ENCODE measurements at places on chromosomes 16 and 17. TPM values are rescaled to one million over a fixed set of nuclear protein-coding genes. Genes with fewer than 3 reads are reported as not detected.

The KREMEN2 gene
- 1.6 TPM for total RNA-seq

The TBX4 gene
- 8.4 TPM for total RNA-seq

The TBC1D3I gene
- under 0.01 TPM for total RNA-seq

The PRR11 gene
- 1.6 TPM for total RNA-seq

The TBX2 gene
- total RNA-seq: 5.2 TPM

The CDH8 gene
- 1.0 TPM for total RNA-seq

The CSH2 gene
- total RNA-seq: not detected

The MILR1 gene
- 10.4 TPM for total RNA-seq

The ANKRD40CL gene
- not detected for total RNA-seq

The SLFN14 gene
- total RNA-seq: 1.0 TPM

The MT1M gene
- 2.1 TPM for total RNA-seq

The RRN3 gene
- 26.6 TPM for total RNA-seq

The SPATA20 gene
- total RNA-seq: 27.7 TPM

The KRT9 gene
- not detected for total RNA-seq

The CD300LB gene
- total RNA-seq: not detected

The TP53TG3B gene
- total RNA-seq: not detected

The CTCF gene
- 31.3 TPM for total RNA-seq

The SEBOX gene
- total RNA-seq: not detected

The TPSG1 gene
- not detected for total RNA-seq

The MATCAP1 gene
- 5.2 TPM for total RNA-seq

The LPCAT2 gene
- total RNA-seq: 24.5 TPM

The PROCA1 gene
- 0.52 TPM for total RNA-seq

The SHISA9 gene
- not detected for total RNA-seq

The MRPL27 gene
- 65.2 TPM for total RNA-seq

The CCL1 gene
- total RNA-seq: not detected

The CLEC19A gene
- not detected for total RNA-seq

The CDR2 gene
- 25.6 TPM for total RNA-seq

The ST6GALNAC2 gene
- total RNA-seq: 2.6 TPM
